ENCODE measurements at places on chromosomes 6 and 20.

- no peak for DNase-seq
Measured at GRCh38 chr6:114543696-114544095, 200.9 kb upstream of the HS3ST5 start.

DNA sequence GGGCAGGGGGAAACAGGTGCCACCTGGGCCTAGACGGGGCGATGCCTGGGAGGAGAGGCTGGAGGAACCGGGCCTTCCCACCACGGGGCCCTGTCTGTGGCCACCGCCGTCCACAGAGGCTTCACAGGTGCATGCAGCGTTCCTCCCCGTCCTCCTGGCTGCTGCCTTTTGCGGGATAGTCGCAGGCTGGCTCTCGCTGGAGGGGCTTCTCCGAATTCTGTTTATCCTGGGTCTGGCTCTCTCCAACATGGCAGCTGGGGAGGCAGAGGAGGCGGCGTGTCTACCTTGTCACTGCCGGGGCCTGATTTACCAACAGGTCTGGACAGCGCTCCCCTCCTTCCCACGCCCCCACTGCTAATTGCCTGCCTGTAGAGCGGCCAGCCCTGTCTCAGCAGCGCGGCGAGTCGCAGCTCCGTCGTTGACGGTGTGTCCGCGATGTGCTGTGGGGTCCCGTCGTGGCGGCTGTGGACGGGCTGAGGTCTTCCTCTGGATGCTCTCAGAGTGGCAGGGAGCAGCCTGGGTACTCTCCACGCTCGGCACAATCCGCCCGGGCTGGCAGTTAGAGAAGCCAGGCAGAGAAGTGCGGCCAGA is 262.9 kb downstream of the TAF4 start:
- no peak for DNase-seq

DNA sequence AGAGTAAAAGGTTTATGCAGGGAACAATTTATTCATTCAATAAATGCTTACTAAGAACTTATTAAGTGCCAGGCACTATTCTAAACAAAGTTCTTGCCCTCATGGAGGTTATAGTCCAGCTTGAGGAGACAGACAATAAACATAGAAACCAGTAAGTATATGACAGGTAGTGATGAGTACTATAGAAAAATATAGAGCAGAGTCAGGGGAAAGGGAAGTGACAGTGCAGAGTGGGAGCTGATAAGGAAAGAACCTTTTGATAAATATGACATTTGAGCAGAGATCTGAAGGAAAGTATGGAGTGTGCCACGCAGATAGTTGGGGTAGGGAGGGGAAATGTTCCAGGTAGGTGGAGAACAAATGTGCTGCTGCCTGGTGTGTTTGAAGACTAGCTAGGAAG is 12.1 kb downstream of the ACSS2 start:
- no peak for DNase-seq

DNA sequence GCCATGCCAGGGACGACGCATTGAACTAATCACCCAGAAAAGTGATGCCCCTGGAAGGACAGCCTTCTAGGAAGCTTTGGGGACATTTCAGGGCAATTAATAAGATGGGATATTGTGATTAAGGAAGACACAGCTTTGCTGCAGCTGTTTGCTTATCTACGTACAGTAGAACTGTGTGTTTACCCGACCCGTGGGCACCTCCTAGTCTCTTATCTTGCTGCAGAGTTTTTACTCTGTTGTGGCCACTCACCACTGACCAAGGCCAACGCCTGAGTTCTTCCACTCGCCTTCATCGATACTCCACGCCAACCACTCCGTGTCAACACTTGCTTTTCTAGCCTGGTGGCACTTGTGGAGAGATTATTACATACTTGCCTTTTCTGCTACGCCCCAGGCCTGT is 105.9 kb upstream of the MLN start:
- no peak for DNase-seq

Measured in fibroblast of skin of scalp (primary cell).